K562 (cell line): ENCODE measurements at places on chromosomes 12 and 14. TPM values are rescaled to one million over a fixed set of nuclear protein-coding genes. Genes with fewer than 3 reads are reported as not detected.

GRCh38 chr14:72744416-72745120 is 149.3 kb downstream of the DPF3 start:
- no peaks in the 10 kb centered on the region for H3K36me3 ChIP-seq
- H3K27me3 ChIP-seq = no peaks in the 10 kb centered on the region
- H3K4me3 ChIP-seq = no peak overlapping the region
- H3K27ac ChIP-seq = no peak overlapping the region
- no peak for DNase-seq
- peaks cover 16% of the 10 kb centered on the region; the same call in 2 of the 3 replicates for H3K4me1 ChIP-seq

- H3K27ac ChIP-seq = no peak overlapping the region
- H3K4me1 ChIP-seq = peaks cover 4% of the 10 kb centered on the region; the same call in 1 of the 3 replicates
- no peak overlapping the region for H3K4me3 ChIP-seq
- H3K27me3 ChIP-seq = no peaks in the 10 kb centered on the region
- DNase-seq = no peak
- no peaks in the 10 kb centered on the region for H3K36me3 ChIP-seq
Observed at GRCh38 chr14:68081489-68081888, 261.9 kb downstream of the RAD51B start.

DNA sequence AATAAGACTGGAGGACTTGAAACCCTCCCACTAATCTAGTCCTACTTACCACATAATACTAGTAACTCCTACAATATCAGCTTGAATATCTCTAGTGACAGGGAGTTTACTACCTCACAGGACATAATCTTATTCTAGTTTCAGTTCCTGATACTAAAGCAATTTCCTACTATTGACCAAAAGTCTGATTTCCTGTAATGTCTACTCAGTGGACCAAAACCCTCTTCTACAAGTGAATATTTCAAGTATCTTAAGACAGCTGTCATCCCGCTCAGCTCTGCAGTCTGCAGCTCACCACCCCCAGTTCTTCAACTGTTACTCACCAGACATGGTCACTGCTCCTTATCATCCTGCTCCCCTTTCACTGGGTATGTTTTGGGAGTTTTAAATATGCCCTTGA is 70.8 kb upstream of the TMCC3 start:
- H3K4me3 ChIP-seq = no peak overlapping the region
- H3K4me1 ChIP-seq = no peaks in the 10 kb centered on the region
- no peak for DNase-seq
- H3K36me3 ChIP-seq = no peaks in the 10 kb centered on the region

GRCh38 chr12:52168019-52168717 is 23.6 kb downstream of the KRT80 start:
- DNase-seq = no peak
- peaks cover 3% of the 10 kb centered on the region; the same call in 1 of the 2 replicates for H3K4me1 ChIP-seq
- no peak overlapping the region for H3K4me3 ChIP-seq
- H3K27me3 ChIP-seq = peaks cover 61% of the 10 kb centered on the region
- no peak overlapping the region for H3K27ac ChIP-seq

DNA sequence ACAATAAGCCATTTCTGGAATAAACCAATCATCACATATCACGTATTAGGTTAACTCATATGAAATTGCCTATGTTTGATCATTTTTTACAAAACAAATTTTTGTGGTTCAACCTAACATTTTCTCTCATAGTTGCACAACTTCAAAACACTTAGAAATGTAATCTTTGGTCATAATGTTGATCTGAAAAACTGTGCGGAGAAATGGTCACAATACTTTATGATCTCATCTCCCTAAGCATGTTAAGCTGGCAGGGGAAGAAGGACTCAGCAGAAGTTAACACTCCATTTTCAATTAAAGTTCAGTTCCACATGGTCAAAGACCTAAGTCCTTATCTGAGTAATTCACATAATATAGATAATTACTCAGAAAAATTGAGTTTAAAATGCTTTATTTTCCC is 194.8 kb downstream of the CAPZA3 start:
- H3K36me3 ChIP-seq = no peaks in the 10 kb centered on the region
- H3K27ac ChIP-seq = no peak overlapping the region
- DNase-seq = no peak
- no peaks in the 10 kb centered on the region for H3K27me3 ChIP-seq

DNA sequence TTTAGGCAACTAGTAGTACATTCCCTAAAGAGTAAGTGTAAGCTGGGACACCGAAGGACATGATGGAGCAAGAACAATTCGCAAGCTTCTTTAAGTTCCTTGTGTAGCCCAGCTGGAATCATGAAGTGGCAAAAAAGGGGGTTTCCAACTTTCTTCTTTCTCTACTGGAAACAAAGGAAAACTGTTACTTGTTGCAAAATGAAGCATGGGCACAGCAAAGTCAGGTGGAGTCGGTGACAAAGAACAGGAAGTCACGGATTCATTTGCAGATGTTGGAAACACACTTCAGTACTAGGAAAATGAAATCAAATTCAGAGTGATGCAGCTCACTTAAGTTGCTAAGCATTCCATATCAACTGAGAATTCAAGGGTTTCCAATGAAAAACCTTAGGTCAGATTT is 706.9 kb upstream of the STXBP6 start:
- H3K27me3 ChIP-seq = no peaks in the 10 kb centered on the region
- no peak for DNase-seq
- no peaks in the 10 kb centered on the region for H3K4me1 ChIP-seq
- no peak overlapping the region for H3K4me3 ChIP-seq

BCAT1 gene
- 154 and 157 TPM in 2 replicates for total RNA-seq

SMCO2 gene
- total RNA-seq = not detected in 2 replicates

GRCh38 chr12:30026621-30027234 is 243.0 kb upstream of the TMTC1 start:
- H3K27ac ChIP-seq = no peak overlapping the region
- no peak for DNase-seq
- H3K4me3 ChIP-seq = no peak overlapping the region
- H3K36me3 ChIP-seq = no peaks in the 10 kb centered on the region

DNA sequence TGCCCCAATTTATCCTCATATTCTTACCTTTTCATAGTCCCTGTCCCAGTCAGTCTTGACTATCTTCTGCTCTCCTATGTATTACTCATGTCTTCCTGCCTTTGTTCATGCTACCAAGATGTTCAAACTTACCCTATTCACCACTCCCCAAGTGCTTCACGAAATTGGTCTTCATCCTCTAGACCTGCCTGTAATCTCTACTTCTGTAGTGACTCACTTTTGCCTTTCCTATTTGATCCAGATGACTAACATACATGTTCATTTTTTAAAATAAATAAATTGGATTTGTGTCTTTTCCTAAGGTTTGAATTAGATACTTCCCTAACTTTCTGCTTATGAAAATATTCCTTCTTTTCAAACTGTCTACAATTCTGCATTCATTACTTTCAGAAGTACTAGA is 107.7 kb upstream of the PPM1H start:
- no peaks in the 10 kb centered on the region for H3K27me3 ChIP-seq
- no peaks in the 10 kb centered on the region for H3K36me3 ChIP-seq
- H3K27ac ChIP-seq = no peak overlapping the region

SLC25A47 gene
- total RNA-seq = 0.09 and 0.25 TPM in 2 replicates

INSM2 gene
- not detected in 2 replicates for total RNA-seq

GRCh38 chr12:54374562-54375258 is 9.8 kb downstream of the ZNF385A start:
- peaks cover 53% of the 10 kb centered on the region for H3K4me1 ChIP-seq
- H3K4me3 ChIP-seq = no peak overlapping the region
- peaks cover 86% of the 10 kb centered on the region for H3K36me3 ChIP-seq
- H3K27me3 ChIP-seq = no peaks in the 10 kb centered on the region

GRCh38 chr12:70756118-70756517 is 118.9 kb upstream of the PTPRB start:
- no peak overlapping the region for H3K4me3 ChIP-seq
- H3K4me1 ChIP-seq = peaks cover 15% of the 10 kb centered on the region
- H3K36me3 ChIP-seq = no peaks in the 10 kb centered on the region
- DNase-seq = peak; percentile 83
- peak overlapping the region; percentile 70 for H3K27ac ChIP-seq
- no peaks in the 10 kb centered on the region for H3K27me3 ChIP-seq

DNA sequence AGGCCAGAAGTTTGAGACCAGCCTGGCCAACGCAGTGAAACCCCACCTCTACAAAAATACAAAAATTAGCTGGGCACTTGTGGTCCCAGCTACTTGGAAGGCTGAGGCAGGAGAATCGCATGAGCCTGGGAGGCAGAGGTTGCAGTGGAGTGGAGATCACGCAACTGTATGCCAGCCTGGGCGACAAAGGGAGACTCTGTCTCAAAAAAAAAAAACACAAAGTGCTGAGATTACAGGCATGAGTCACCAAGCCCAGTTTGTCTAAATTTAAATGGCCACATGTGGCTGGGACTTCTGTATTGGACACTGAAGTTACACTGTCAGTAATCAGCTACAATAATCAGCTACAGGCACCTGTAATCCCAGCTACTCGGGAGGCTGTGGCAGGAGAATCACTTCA is 100.9 kb upstream of the AEBP2 start:
- H3K27me3 ChIP-seq = no peaks in the 10 kb centered on the region
- H3K36me3 ChIP-seq = peaks cover 7% of the 10 kb centered on the region; the same call in 2 of the 3 replicates
- H3K4me3 ChIP-seq = no peak overlapping the region
- no peak for DNase-seq
- no peak overlapping the region for H3K27ac ChIP-seq

DNA sequence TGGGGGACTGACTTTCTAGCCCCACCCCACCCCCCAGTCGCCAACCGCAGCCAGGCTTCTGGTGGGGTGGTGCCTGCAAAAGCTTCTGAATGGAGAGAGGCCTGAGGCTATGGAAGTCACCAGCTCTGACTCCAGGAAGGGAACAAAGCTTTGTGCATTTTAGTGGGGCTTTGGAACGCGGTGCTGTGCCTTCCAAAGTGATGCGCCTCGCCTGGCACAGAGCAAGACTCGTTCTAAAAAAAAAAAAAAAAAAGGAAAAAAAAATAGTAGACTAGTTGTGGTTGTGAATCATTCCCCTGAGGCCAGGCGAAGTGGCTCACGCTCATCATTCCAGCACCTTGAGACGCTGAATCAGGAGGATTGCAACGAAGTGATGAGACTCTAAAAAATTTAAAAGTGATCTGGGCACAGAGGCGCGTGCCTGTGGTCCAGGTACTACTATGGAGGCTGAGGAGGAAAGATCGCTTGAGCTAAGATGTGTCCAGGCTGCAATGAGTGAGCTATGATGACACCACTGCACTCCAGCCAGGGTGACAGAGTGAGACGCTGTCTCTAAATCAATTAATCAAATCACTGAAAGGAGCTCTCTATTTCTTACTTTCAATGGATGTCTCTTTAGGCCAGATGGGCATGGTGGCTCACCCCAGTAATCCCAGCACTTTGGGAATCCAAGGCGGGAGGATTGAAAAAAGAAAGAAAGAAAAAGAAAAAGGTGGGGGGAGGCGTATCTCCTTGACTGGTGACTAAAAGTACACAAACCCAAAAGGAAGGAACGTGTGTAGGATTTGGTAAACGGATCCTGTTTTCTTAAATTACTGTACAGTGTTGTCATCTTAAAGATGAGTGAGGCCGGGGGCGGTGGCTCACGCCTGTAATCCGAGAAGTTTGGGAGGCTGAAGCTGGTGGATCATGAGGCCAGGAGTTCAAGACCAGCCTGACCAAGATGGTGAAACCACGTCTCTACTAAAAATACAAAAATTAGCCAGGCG is 259.6 kb upstream of the ALG10B start:
- no peak for DNase-seq
- H3K4me3 ChIP-seq = no peak overlapping the region
- no peaks in the 10 kb centered on the region for H3K36me3 ChIP-seq
- no peaks in the 10 kb centered on the region for H3K4me1 ChIP-seq
- no peak overlapping the region for H3K27ac ChIP-seq

FKBP3 gene
- 53.1 and 56.5 TPM in 2 replicates for total RNA-seq

DNA sequence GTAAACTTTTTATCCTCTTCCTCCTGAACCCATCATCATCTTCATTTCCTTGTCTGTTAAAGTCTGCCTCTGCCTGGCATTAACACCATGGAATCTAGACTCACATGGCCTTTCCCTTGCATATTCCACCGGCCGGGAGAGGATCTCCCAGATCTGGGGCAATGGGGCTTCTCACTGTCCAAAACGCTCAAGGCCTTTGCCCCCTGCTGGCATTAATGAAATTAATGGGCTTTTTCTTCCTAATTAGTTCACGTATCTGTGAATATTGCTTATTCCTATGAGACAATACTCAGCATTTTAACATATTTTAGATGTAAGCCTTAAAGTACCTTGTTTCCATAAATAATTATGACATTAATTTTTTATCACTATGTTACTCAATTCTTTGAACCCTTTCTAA is 42.9 kb upstream of the CAPRIN2 start:
- H3K4me1 ChIP-seq = no peaks in the 10 kb centered on the region; the same call in 2 of the 3 replicates
- no peak for DNase-seq
- H3K4me3 ChIP-seq = no peak overlapping the region

MYH6 gene
- total RNA-seq = not detected in 2 replicates

DNA sequence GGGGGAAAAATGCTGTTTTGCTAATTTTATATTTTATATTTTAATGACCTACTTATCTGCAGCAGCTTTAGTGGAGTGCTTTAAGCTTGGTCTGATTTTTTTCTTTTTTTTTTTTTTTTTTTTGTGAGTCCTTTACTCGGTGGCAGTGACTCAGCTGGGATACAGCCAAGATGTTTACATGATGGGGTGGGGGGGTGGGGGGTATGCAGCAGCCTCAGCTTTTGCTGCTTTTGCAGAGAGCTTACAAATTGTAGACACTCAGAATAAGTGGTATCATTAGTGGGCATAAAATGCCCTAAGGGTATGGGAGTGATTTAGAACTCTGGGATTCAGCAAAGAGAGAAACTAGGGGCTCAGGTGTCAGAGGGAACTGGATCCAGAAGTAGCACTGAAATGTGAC is 38.2 kb upstream of the ARHGAP5 start:
- H3K27ac ChIP-seq = no peak overlapping the region
- H3K36me3 ChIP-seq = no peaks in the 10 kb centered on the region
- no peaks in the 10 kb centered on the region for H3K27me3 ChIP-seq
- DNase-seq = no peak
- H3K4me1 ChIP-seq = no peaks in the 10 kb centered on the region
- H3K4me3 ChIP-seq = no peak overlapping the region
